A549 treated with DMSO at 1 μM for 4 hours (cell line): ENCODE measurements at places on chromosomes 3 and 15. TPM values are rescaled to one million over a fixed set of nuclear protein-coding genes. Genes with fewer than 3 reads are reported as not detected.

Gene UBA3
- total RNA-seq: 21.3 to 28.5 TPM (median 24.6 TPM) in 5 replicates

Gene CFAP100
- total RNA-seq: not detected in 5 replicates

Gene RYR3
- 0.12 to 0.53 TPM (median 0.13 TPM) in 4 of 5 replicates, not detected in the other for total RNA-seq

Gene CKMT1B
- 2.5 to 4.8 TPM (median 4.2 TPM) in 5 replicates for total RNA-seq

Gene SI
- not detected in 5 replicates for total RNA-seq

Gene PLS1
- 10.9 to 17.6 TPM (median 14.9 TPM) in 5 replicates for total RNA-seq

Gene CERS3
- total RNA-seq: not detected in 5 replicates

Gene EXD1
- 0.07 TPM in 1 of 5 replicates, not detected in the others for total RNA-seq

Gene ADGRG7
- total RNA-seq: not detected in 5 replicates

Gene ZNF106
- 9.9 to 14.8 TPM (median 13.9 TPM) in 5 replicates for total RNA-seq

Gene GADL1
- total RNA-seq: not detected in 5 replicates

Gene KCNMB2
- total RNA-seq: not detected in 5 replicates

Gene MORC1
- total RNA-seq: not detected in 5 replicates

Gene CIDEC
- total RNA-seq: 1.8 to 2.8 TPM (median 2.1 TPM) in 5 replicates

Gene NBEAL2
- 35.0 to 46.9 TPM (median 41.6 TPM) in 5 replicates for total RNA-seq

Gene C15orf39
- 26.7 to 33.3 TPM (median 29.1 TPM) in 5 replicates for total RNA-seq

Gene BOC
- 6.9 to 8.7 TPM (median 7.5 TPM) in 5 replicates for total RNA-seq

Gene CILP
- 0.05 to 0.08 TPM (median 0.08 TPM) in 5 replicates for total RNA-seq

Gene SPTBN5
- total RNA-seq: 0.25 to 0.39 TPM (median 0.27 TPM) in 5 replicates

Gene GOLGA8S
- total RNA-seq: 0.07 to 0.18 TPM (median 0.17 TPM) in 5 replicates

Gene LSAMP
- 0.04 to 0.30 TPM (median 0.10 TPM) in 5 replicates for total RNA-seq

Gene PPP1R14D
- total RNA-seq: 0.19 to 0.35 TPM (median 0.28 TPM) in 3 of 5 replicates, not detected in the others

Gene TEX55
- total RNA-seq: not detected in 5 replicates

Gene MUC20
- total RNA-seq: 0.36 to 1.1 TPM (median 0.57 TPM) in 5 replicates

Gene IRAK2
- 21.0 to 30.9 TPM (median 25.8 TPM) in 5 replicates for total RNA-seq

Gene GSK3B
- 27.0 to 36.8 TPM (median 34.6 TPM) in 5 replicates for total RNA-seq

Gene NMB
- 14.1 to 23.7 TPM (median 23.5 TPM) in 5 replicates for total RNA-seq

Gene CD80
- total RNA-seq: not detected in 5 replicates

Gene KBTBD8
- total RNA-seq: 0.47 to 0.74 TPM (median 0.63 TPM) in 5 replicates

Gene KLHL6
- total RNA-seq: not detected in 5 replicates

Gene TRIM71
- total RNA-seq: 0.01 TPM in 1 of 5 replicates, not detected in the others

Gene GPR156
- total RNA-seq: 0.42 to 0.85 TPM (median 0.57 TPM) in 5 replicates

Gene LRIG1
- 4.7 to 7.1 TPM (median 5.3 TPM) in 5 replicates for total RNA-seq

Gene SENP5
- 6.3 to 8.9 TPM (median 7.4 TPM) in 5 replicates for total RNA-seq

Gene PSTPIP1
- not detected in 5 replicates for total RNA-seq

Gene IL17RD
- 0.56 to 1.7 TPM (median 0.95 TPM) in 5 replicates for total RNA-seq

Gene ROPN1
- total RNA-seq: not detected in 5 replicates

Gene FRMD5
- total RNA-seq: 3.9 to 5.6 TPM (median 4.2 TPM) in 5 replicates

Gene CORO2B
- total RNA-seq: 2.9 to 4.0 TPM (median 3.7 TPM) in 5 replicates

Gene CCDC54
- total RNA-seq: not detected in 5 replicates

Gene PTPRG
- total RNA-seq: 2.3 to 3.5 TPM (median 3.2 TPM) in 5 replicates

Gene UCN2
- 8.8 to 14.2 TPM (median 10.2 TPM) in 5 replicates for total RNA-seq

Gene LRRC15
- total RNA-seq: 0.14 to 0.25 TPM (median 0.17 TPM) in 5 replicates

Gene SELENOT
- total RNA-seq: 86.7 to 118 TPM (median 116 TPM) in 5 replicates
